ENCODE measurements at places on chromosomes 5 and 9. TPM values are rescaled to one million over a fixed set of nuclear protein-coding genes. Genes with fewer than 3 reads are reported as not detected.

Gene CCDC180
- 8.2 TPM for total RNA-seq

Gene SCGB3A2
- total RNA-seq, result 63.6 TPM

GRCh38 chr5:27093279-27093678 is 54.9 kb upstream of the CDH9 start:
- DNase-seq, result no peak

Gene COL5A1
- 12.0 TPM for total RNA-seq

DNA sequence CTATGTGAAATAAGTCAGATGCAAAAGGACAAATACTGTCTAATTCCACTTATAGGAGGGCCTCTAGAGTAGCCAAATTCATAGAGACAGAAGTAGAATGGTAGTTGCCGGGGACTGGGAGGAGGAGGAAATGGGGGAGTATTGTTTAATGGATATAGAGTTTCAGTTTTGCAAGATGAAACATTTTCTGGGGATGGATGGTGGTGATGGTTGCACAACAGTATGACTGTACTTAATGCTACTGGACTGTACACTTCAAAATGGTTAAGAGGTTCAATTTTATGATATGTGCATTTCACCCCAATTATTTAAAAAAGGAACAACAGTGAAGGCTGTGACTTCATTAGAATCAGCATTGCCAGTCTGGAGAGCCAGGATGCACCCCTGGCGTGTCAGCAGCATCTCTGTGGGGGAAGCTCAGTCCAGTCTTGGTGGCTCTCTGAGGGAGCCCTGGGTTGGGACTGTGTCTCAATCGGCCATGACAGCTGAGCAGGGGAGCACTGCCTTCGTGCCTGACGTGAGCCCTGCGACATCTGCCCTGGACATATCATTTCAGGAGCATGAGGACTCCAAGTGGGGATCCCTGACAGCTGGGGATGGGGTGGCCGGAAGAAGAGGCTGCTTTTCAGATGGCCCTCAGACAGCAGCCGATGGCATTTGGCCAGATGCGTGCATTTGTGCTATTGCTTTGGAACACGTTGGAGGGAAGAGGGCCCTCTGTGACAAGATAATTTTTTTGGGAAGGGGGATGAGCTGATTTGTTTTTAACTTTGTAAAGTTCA is 130.8 kb upstream of the STC2 start:
- no peak for DNase-seq

Gene CCDC152
- total RNA-seq, result 10.2 TPM
